BJ (cell line): ENCODE measurements at places on chromosomes 12 and 14.

DNA sequence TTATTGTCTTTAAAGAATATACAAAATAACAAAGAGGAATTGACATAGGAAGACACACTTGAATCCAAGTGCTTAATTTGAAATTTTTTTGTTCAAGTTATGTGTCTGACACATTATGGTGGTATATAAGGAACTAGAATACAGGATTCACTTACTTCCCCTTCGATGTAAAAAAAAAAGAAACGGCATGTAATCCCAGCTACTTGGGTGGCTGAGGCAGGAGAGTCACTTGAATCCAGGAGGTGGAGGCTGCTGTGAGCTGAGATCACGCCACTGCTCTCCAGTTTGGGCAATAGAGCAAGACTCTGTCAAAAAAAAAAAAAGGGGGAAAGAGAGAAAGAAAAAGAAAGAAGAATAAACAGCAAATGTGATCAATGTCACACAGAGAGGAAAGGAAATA lies 8.9 kb downstream of the CLEC12A start:
- DNase-seq = no peak

DNA sequence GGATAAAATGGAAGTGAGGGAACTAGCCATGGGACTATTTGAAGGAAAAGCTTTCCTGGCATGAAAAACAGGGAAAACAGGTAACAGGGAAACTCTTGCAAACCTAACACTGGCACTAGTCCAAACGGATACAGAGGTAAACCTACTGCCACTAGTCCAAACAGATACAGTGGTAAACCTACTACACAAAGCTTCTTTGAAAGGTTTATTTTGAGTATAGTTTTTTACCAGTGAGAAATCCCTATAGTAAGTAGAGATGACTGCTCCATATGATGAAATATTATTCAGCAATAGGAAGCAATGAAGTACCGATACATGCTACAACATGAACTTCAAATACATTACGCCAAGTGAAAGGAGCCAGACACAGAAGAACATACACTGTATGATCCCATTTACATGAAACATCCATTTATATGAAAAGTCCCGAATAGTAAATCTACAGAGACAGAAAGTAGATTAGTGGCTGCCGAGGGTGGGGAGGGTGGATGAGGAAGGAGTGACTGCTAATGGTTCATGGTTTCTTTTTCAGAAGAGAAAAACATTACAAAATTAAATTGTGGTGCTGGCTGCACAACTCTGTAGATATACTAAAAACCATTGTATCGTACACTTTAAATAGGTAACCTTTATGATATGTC lies 25.5 kb downstream of the SPTLC2 start:
- DNase-seq = no peak

- DNase-seq = no peak
These were observed 255.3 kb downstream of the AEBP2 start for GRCh38 chr12:19694627-19695026.

GRCh38 chr14:92702441-92702918 lies 45.9 kb downstream of the LGMN start:
- no peak for DNase-seq

DNA sequence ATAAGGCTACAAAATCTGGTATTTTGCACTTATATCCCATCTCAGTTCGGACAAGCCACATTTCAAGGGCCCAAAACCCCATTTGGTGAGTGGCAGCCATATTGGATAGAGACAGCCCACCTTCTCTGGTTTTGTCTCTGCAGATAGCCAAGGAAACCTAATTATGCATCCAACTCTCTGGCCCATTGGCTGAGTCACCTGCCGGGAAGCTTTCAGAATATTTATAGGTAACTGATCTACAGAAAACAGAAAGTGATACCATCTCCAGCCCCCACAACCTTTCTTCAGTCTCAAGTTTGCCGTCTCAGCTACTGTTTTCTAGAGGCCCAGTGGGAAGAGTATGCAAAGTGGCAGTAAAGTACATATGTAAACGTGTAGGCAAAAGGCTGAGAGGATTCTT lies 33.7 kb upstream of the PPP1CC start:
- DNase-seq = no peak

GRCh38 chr12:108253540-108253939 lies 85.6 kb downstream of the CMKLR1 start:
- DNase-seq = no peak
